ENCODE measurements at places on chromosomes 1 and 21. TPM values are rescaled to one million over a fixed set of nuclear protein-coding genes. Genes with fewer than 3 reads are reported as not detected.

SYCP1 gene
- not detected for total RNA-seq

ST6GALNAC5 gene
- total RNA-seq = 0.29 TPM

SH3BGR gene
- total RNA-seq = 0.64 TPM

LENEP gene
- total RNA-seq = not detected

AADACL4 gene
- total RNA-seq = not detected

RIMKLA gene
- total RNA-seq = not detected

- DNase-seq = no peak
Measured at GRCh38 chr1:150874455-150875196, 1.8 kb downstream of the ARNT start.

DNA sequence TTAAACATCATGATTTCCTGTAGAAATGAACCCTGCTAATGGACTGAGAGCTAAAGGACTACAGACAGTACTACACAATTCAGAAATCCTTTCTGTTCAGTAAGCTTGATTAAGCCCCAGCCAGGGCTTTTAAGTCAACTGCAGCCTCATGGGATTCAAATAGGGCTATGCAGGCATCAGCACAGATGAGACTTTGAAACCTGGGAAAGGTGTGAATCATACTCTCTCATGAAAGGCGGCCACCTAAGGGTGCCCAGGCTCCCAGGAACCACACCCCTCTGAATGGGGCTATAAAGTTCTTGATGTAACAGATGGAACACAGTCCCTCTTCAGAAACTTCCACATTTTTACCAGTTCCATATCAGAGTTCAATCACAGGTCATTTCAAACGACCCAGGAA is 7.6 kb downstream of the SIPA1L2 start:
- DNase-seq = no peak

DNA sequence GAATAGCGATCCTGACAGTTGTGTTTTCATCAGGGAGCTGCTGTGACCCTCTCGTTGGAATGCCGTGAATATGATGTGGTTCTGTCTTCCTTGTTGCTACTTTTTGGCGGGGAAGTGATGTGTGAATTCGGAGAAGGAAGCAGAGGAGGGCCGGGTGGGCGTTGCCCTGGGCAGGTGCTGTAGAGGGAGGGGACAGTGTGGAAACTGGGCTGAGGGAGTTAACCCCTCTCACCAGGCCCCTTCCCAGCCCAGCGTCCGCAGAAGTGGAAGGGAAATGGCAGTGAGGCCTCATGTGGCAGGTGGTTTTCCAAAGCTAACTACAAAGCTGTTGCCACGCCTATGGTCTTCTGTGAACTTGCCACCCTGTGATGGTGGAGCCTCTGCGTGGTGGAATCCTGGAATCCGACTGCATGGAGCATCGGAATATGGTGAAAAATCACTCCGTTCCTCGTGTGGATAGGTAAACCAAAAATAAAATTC is 227.9 kb downstream of the DYRK1A start:
- DNase-seq = no peak

GRCh38 chr1:23227806-23228205 is 10.5 kb upstream of the HTR1D start:
- no peak for DNase-seq

DNA sequence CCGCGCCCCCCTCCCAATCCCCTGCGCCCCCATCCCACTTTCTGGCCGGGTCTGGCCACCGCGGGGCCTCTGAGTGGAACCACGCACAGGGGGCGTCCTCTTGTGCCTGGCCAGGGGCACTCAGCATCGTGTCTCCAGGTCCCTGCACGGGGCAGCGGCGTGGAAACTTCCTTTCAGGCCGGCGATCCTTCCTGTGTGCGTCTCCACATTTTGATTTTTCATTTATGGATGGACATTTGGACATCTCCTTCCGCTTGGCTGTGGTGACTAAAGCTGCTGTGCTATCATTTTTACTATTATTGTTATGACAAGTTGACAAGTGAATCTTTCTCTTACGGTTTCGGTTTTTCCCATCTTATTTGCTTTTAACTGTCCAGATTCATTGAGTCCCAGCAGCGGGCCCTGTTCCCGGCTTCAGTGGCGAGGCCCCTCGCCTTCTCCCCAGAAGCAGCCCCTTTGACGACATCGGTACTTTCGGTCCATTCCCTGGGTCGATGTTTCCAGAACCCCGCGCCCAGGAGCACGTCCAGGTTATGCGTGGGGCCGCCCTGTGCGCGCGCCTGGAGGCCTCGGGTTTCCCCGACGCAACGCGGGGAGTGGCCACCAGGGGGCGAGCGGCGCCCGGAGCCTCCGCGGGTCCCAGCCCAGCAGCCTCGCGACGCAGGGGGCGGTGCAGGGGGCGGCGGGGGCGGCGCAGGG is 12.4 kb upstream of the SLC19A1 start:
- no peak for DNase-seq

DNA sequence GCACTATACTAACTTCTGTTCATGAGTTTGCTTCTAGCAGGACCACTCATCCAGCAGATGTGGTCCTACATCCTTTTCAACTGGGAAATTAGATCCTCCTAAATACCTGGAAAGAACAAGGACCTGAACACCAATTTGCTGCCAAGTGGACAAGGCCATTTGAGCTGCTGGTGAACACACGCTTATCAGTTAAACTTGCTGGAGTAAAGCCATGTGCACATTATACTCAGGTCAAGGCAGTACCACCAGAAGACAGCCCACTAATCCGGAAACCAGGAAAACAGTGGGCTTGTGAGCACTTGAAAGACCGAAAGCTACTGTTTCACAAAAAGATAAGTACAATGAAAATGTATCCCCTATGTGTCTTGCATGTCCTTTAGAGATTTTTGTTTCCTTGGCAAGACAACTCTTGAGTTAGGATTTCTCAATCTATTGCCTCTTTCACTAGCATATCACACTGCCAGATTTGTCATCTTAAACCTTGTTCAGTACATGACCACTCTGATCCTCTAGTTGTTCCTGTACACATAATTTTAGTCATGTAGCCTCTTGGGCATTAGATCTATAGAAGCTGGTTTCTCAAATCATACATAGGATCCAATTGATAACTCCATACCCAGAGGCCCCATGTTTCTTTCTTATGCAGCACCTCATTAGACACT is 4.5 kb upstream of the REN start:
- no peak for DNase-seq

- no peak for DNase-seq
Measured at GRCh38 chr1:36764798-36765197, 269.5 kb downstream of the GRIK3 start.

- no peak for DNase-seq
Measured at GRCh38 chr1:152168535-152168868, 9.5 kb upstream of the RPTN start.

DNA sequence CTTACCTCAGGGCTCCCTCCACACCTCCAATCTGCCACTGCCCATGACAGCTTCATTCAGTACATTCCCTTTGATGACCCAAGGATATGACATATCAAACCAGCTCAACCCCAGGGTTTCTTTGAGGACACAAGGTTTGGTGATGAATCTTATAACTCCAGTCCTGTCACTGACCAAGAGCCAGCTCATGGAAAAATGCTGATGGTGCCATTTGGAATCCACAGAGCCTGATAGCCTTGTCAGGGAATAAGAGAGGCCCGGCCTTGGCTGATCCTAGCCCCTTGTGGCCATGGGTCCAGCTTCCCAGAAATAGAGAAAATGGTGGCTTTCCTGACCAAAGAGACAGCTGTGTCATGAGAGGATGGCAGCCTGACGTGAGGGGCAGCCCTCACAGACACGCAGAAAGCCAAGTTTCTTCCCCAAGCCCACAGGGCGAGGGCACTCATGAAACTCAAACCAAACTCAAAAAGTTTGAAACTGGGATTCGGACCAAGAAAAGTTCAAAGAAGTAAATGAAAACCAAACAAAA is 75.4 kb downstream of the SH3BGR start:
- DNase-seq = no peak

DNA sequence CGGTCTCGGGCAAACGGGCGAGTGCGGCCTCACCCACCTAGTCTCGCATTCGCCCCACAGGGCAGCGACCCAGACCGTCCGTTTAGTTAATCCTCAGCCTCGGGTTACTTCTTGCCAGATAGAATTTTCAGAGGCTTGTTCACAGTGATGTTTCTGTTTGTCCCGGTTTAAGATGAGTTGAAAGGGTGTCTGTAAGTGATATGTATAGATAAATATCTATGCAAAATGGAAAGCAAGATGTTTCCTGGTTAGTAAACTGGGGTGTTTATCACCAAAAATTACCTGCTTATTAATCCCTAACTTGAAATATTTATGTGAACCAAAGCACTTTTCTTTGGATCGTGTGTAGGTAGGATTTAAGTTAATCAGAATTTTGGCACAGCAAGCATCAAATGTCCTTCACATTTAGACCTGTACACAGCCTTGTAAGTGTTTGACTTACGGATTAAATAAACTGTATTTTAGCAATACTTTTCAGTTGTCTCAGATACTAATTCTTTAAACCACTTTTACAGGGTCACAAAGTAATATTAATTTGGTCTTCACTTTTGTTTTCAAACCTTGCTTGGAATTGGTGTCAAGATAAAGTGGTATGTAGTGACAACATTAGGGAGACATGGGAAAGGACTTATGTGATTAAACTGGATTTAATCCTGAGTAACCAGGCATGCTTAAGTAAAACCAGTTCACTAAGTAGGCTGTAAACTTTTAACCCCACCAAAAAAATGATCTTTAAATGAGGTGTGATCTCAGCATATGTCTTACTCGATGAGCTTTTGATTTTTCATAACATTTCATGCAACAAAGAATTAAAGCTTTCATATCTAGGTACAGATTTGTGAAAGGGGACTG is 914 bp downstream of the ZNF326 start:
- DNase-seq = peak; percentile 20

DNA sequence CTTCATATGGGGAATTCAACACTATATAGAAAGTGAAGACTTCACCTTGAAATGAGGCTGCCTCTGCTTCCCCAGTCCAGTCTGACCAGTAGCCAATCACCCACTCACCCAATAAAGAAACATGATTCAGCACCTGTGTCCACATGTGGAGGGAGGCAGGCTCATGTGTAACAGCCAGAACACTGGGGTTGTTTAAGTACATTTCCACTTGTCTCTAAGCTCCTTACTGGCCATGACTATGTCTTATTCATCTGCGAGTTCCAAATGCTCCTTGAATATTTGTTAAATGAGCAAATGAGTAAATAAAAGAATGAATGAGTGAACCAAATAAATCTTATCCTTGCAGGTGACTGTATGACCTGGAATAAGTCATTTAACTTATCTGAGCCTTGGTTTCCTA is 100.1 kb downstream of the BRINP2 start:
- DNase-seq = no peak

GRCh38 chr1:208387908-208388811 is 144.0 kb upstream of the PLXNA2 start:
- DNase-seq = no peak

GRCh38 chr21:45923146-45923545 is 58.4 kb upstream of the COL6A1 start:
- DNase-seq = no peak

- DNase-seq = no peak
Measured at GRCh38 chr1:225662155-225662554, 9.2 kb upstream of the ENAH start.
